ENCODE measurements at places on chromosomes 2 and 18.

DNA sequence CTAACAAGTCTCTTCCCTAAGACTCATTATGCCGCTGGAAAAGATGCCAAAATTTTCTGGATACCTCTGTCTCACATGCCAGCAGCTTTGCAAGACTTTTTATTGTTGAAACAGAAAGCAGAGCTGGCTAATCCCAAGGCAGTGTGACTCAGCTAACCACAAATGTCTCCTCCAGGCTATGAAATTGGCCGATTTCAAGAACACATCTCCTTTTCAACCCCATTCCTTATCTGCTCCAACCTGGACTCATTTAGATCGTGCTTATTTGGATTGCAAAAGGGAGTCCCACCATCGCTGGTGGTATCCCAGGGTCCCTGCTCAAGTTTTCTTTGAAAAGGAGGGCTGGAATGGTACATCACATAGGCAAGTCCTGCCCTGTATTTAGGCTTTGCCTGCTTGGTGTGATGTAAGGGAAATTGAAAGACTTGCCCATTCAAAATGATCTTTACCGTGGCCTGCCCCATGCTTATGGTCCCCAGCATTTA is 26.3 kb downstream of the DHRS9 start:
- DNase-seq = peak; percentile 89

DNA sequence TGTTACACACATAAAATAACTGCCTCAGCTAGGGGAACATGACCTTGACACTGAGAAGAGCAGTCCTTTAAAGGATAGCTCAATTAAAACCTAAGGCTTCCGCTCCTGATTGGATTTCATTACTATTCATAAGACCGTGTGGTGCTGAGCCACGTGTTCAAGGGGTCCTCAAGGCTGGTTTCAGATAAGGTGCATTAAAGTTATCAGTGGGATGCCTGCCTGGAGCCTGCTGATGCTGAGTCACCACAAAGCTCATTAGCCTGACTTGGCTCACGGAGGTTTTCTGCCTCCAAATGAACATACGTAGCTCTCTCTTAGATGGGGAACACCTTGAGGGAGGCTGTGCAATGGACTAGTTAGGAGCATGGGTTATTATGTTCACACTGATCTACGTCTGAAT is 518.9 kb downstream of the TDRD15 start:
- DNase-seq = no peak

DNA sequence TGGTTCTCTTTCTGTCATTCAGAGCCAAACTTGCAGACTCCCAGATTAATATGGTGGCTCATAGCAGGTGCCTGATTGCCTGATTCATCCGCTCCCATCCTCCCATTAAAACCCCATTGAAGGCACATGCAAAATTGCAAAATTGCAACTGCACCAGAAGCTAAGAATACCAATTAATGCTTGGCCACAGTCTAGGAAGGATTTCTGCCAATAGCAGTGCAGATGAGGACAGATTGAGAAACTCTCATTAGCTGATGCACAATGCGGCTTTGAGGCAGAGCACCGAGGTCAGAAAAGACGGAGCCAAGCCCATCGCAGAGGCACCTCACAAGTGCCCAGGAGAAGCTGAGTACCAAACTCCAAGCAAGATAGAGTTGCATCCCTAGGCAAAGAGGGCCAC is 172.8 kb downstream of the ARL4C start:
- no peak for DNase-seq

DNA sequence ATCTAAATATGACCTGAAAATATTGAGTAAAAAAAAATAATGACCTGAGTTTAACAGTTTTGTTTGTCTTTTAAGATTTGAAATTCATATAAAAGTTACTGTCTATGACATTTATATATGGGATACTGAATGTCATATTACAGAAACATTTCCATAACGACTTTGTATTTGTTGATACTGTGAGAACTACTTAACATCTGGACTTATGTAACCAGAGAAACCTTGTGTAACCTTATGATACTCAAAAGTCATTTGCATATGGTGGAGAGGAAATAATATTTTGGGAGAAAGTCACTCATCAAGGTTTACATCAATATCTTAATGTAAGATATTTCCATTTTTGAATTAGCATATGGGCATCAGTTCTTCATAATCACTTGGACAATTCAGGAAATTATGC is 12.6 kb downstream of the MFSD6 start:
- no peak for DNase-seq

DNA sequence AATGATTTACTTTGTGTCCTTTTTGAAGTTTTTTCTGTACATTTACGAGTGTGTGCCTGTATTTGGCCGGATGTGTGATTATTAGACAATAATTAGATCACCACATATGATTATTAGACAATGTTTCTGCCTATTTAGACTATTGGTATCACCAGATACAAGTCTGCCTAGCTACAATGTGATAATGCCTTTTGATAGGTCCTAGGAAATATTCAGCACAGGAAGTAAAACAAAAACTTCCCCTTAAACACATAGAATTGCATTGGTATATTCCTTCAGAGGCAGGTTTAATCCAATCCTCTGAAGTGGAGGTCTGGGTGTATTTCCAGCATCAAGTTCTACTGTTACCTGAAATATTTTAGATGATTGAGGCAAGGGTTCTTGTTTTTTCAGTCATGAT is 275.1 kb downstream of the TGIF1 start:
- DNase-seq = peak; percentile 22

- DNase-seq = no peak
These were observed 307.3 kb downstream of the TDRD15 start for GRCh38 chr2:21431078-21431477.
